CD14-positive monocyte (primary cell): ENCODE measurements at places on chromosomes 16 and 17.

DNA sequence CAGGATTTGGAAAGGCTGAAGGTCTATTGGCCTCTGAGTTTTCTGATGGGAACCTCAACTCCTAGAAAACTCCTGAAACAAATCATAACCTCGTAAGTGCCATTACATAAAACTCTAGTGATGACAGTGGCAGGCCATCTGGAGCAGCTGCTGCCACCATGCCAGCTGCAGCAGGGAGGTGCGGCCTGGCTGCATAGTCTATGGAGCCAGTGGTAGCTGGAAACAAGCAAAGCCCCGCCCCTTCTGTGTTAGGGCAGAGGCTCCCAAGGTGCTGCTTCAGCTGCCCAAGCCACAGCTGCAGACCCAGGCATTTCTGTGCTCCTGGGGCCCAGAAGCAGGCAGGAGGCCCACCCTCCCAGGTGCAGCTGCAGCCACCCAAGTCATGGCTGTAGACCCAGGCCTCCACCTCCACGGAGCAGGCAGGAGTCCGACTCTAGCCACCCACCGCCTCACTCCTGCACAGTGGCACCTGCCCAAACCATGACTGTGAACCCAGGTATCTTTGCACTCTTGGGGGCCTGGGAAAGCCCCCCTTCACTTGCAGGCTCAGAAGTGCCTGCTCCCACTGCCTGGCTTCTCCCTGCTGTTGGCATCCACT lies 254.1 kb upstream of the KCNJ16 start:
- no peak for DNase-seq

DNA sequence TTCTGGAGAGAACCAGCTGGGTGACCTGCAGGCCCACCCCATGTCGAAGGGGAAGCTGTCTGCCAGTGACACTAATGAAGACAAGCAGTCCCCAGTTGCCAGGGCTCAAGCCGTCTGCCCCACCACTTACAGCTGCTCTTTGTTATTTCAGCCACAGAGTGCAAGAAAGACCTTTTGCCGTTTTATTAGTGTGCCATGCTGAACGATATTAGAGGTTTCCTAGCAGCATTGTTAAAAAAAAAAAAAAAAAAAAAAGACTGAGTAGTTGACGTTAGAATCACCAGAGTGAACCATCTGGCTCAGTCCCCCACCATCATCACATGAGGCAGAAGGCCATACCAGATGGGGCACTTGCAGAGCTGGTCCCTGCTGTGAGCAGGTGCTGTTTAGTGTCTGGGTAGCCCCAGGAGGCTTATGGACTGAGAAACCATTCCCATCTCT lies 26.5 kb upstream of the SLC39A11 start:
- DNase-seq, result no peak

DNA sequence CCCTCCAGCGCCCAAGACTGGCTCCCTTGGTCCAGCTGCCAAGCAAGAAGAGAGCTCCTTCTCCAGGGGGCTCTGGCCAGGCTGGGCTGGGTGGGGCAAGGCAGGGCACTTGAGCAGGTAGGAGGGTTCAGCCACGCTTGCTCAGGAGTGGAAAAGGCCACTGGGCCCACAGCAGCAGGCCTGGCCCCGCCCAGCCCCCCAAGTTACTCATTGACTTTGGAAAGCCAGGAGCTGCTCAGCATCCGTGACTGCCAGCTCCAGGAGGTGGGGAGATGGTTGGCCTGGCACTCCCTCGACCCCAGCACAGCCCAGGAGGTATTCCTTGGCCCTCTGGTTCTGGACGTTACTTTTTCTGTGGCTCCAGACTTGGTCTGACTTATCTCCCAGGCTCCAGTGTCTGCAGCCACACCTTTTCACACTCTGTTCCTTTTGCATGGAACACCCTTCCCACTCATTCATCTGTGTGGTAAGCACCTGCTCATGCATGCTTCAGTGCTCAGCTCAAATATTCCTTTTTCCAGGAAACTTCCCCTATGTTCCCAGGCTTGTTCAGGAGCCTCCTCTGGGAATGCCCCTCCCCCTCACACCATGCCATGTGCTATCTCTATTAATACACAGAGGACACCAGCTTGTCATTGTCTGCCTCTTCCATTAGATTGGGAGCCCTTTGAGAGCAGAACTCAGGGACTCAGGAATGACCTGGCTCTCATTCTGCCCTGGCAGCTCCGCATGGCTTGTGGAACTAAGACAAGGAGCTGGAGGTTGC lies at the start of gene CDH16:
TSS of gene CDH16 (minus strand) at position 83 of the 766 bp plus-strand sequence. CDS start 820 bp downstream, outside the sequence.
- no peak for DNase-seq

- DNase-seq, result no peak
These were observed 29.3 kb downstream of the TMEM94 start for GRCh38 chr17:75485688-75486087.

DNA sequence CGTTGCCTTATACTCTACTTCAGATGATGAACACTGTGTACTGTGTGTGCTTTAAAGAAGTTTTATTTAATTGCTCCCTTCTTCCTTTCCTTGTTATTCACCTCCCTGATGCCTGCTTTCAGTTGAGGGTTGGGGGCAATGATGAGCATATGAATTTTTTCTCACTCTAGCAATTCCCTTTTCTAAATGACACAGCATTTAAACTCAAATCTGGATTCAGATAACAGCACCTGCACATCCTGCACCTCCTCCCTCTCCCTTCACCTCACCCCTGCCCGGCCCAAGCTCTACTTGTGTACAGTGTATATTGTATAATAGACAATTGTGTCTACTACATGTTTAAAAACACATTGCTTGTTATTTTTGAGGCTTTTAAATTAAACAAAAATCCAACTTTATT lies 13.0 kb upstream of the PNPO start:
- no peak for DNase-seq

DNA sequence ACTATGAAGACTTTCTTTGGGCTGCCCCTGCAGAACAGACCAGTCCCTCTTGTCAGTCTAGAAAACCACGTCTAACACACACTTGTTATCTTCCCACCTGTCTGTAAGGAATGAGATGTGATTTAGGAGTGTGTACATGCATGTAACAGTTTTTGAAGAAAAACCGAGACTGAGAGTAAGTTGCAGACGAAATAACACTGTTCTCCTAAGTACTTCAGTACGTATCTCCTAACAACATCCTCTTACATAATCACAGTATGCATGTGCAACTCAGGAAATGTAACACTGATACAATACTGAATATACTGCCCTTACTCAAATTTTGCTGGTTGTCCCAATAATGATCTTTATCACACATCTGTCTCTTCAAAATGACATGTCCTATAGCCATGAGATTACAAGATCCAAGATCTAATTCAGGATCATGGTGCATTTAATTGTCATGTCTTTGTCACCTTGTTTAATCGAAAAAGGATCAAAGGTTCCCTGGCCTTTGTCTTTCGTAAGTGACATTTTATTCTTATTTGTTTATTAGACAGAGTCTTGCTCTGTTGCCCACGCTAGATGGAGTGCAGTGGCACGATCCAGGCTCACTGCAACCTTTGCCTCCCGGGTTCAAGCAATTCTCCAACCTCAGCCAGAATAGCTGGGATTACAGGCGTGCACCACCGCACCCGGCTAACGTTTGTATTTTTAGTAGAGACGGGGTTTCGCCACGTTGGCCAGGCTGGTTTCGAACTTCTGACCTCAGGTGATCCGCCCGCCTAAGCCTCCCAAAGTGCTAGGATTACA lies 25.6 kb downstream of the CREBBP start:
- peak; percentile 54 for DNase-seq

GRCh38 chr17:81638683-81639082 lies 1.7 kb downstream of the TSPAN10 start:
- no peak for DNase-seq

DNA sequence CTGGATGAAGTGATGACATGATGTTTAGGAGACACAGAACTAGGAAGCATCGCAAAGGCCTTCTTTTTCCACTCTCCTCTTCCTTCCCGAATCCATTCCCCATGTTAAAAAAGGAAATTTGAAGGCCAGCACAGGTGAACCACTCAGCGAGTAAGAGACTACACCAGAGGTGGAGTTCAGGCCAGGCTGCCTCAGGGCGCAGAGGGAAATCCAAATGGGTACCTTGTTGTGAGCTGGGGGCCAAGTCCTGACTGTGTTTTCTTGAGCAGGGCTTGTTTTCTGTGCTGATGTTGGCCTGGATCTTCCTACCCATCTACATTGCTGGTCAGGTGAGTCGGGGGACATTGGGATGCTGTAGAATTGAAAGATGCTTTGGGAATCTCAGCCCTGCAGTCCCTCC lies 26.1 kb downstream of the SLC5A11 start:
- DNase-seq, result no peak

GRCh38 chr16:14600164-14600563 lies 29.9 kb downstream of the PARN start:
- no peak for DNase-seq

DNA sequence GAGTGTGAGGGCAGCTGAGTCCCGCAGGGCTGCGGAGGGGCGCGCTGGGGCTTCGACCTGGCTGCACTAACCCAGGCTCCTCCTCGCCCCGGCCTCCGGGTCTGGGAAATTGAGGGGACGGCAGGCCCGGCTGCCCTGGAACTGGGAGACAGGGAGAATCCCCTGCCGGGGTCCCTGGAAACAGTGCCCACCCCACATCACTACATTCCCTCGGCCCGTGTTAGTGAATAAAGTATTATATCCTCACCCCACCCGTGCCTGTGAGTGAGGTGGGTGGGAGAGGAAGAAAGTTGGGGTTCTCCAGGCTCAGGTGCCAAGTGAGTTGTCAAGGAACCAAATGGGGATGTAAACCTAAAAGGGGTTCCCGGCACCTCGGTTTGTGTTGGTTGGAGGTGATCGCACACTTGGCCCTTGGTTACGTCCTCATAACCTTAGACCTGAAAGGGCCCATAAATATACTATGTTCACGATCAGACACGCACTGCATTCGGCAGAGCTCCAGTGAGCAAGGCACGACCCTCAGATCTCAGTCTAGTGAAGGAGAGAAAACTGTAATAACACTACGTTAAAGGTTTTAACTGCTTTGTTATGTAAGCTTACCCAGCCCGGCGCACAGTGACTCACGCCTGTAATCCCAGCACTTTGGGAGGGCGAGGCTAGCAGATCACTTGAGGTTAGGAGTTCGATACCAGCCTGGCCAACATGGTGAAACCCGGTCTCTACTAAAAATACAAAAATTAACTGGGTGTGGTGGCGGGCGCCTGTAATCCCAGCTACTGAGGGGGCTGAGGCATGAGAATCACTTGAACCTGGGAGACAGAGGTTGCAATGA lies 11.2 kb downstream of the ZNF771 start:
- no peak for DNase-seq

- DNase-seq, result no peak
These were observed 140.3 kb upstream of the TBX2 start for GRCh38 chr17:61259360-61259759.

GRCh38 chr17:78988152-78988551 lies 8.4 kb upstream of the LGALS3BP start:
- no peak for DNase-seq

DNA sequence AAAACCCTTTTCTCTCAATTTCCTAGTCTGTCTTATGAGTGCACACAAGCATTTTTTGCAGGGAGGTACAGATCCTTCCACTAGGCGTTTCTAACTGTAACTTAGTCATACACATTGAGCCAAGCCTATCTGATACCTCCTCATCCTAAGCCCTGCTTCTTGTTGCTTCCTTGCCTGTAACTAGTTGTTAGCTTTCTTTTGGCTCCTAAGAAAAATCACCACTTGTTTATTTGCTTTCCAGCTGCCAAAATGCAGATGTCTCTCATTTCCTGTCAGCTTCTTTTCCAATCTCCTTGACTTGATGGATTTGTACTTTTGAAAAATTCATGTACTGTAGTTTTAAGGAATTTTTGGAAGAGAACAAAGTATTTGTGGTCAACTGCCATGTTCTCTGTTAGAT lies 73.7 kb downstream of the TNRC6C start:
- DNase-seq, result no peak

GRCh38 chr17:65228287-65228686 lies 91.1 kb downstream of the RGS9 start:
- DNase-seq, result no peak

- DNase-seq, result no peak
These were observed 69.3 kb upstream of the TMEM97 start for GRCh38 chr17:28249706-28250105.

GRCh38 chr17:1882836-1883235 lies 53.0 kb downstream of the RPA1 start:
- peak; percentile 19 for DNase-seq

DNA sequence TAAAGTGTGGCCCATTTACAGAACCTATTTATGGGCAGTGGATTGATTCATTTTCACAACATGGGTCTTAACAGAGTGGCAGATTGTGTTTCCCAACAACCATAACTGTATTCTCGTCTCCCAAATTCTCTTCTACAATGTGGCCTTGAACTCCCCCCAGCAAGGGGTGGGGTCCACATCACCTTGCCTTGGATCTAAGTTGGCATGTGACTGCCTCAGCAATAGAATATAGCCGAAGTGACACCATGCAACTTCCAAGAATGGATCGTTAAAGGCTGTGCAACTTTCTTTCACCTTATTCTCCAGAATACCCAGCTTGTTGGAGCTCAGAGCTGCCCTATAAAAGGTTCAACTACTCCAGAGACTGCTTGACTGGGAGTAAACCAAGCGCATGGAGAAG lies 72.0 kb upstream of the CDH5 start:
- no peak for DNase-seq

DNA sequence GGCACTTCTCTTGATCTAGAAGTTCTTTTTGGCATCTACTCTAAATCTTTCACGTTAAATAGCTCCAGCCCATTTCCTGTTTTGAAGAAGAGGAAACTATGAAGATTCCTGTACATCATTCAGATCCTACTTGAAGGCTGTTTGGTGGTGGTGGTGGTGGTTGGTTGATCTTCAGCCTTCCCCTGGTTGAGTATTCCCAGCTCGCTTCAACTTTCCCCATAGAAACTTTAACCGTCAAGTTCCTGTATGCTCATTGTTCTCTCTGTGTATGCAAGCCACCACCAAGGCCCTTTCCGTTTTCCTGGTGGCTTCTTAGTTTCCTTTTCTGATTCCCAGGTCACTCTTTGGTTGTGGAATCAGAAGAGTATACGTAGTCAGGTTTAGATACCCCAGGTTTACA lies 3.3 kb downstream of the LRRC46 start:
- DNase-seq, result no peak
